ENCODE measurements at places on chromosomes 1 and 21. TPM values are rescaled to one million over a fixed set of nuclear protein-coding genes. Genes with fewer than 3 reads are reported as not detected.

Gene ADGRL4
- total RNA-seq = not detected

Gene NHLH2
- total RNA-seq = not detected

Gene TDRKH
- 5.8 TPM for total RNA-seq

Gene ACTN2
- total RNA-seq = not detected

Gene LIN9
- 5.7 TPM for total RNA-seq
